Fibroblast of the aortic adventitia (primary cell): ENCODE measurements at places on chromosomes 12 and 14.
A peak's percentile ranks its signal among the peaks of the same experiment; 100 is the strongest.

DNA sequence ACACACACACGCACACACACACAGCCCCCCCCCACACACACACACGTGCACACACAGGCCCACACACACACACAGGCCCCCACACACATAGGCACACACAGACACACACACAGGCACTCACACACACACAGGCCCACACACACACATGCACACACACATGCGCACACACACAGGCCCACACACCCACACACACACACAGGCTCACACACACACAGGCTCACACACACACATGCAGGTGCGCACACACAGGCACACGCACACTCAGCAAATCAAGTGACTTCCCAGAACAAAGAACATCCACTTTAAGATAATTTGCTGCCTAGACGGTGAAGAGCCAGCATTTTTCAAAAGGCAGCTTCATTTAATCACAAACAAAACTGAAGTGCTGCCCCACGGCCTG, 78.5 kb upstream of the FBRSL1 start:
- DNase-seq: no peak

GRCh38 chr14:97380539-97380941, 583.4 kb downstream of the VRK1 start:
- DNase-seq: no peak

DNA sequence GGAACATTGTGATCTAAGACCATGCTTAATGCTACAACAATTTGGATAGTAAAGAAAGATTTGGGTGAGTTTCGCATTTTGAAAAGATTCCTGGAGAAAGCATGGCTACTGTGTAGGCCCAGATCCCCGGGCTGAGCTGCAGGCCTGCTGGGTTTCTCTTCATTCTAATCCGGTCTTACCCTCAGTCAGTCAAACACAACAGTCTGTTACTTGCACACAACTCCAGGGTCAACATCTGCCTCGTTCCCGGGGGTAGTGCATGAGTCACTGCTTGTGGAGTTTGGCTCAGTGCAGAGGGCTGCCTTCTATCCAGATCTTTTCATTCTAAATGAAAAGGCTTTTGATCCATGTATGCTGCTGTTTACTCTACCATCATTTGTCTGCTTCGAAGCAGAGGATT, 60.4 kb upstream of the SEL1L start:
- DNase-seq: no peak

DNA sequence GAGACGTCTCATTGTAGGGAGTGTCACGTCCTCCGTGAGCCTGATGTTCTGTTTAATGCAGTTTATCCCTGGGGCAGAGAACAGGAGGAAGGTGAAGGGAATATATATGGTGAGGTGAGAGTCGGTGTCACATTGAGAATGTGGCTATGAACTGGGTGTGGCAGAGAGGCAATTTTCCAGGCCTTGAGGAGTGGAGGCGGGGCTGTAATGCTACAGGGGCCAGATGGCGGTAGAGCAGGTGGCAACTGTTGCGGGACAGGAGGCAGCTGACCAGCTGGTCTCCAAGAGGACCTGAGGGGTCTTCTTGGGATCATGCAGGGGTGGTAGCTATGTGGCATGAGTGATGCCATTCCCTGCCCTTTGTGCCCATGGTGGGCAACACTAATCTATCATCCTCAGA, 59.6 kb downstream of the CACNA1C start:
- no peak for DNase-seq

GRCh38 chr14:22300646-22301045, 288.4 kb downstream of the DAD1 start:
- DNase-seq: no peak

DNA sequence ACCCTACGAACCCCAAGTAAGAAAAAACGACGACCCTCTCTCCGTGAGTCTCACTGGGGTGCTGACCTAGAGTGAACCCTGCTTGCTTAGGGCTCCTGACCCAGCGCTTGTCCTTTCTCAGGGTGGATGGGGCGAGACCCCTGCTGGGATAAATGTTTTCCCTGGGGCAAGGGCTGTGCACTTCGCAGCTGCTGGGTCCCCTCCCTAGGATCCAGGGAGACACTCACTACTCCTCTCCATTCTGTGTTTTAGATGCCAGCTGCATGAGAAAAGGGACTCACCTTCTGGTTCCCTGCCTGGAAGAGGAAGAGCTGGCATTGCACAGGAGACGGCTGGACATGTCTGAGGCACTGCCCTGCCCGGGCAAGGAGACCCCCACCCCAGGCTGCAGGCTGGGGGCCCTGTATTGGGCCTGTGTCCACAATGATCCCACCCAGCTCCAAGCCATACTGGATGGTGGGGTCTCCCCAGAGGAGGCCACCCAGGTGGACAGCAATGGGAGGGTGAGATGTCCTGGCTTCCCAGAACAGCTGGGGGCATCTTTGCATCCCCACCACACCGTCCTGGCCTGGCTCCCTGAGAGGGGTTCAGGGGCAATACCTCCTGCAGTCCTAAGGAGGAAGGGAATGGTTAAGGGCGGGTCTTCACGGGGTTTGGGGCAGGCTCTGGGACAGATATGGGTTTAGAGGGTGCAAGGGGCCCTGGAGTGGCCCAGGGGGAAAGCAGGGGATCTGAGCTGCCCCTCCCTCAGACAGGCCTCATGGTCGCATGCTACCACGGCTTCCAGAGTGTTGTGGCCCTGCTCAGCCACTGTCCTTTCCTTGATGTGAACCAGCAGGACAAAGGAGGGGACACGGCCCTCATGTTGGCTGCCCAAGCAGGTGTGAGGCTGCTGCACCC, 663 bp downstream of the ANKRD33 start:
- DNase-seq: no peak

GRCh38 chr12:7542813-7543212, 39.2 kb upstream of the CD163 start:
- DNase-seq: peak; percentile 64

GRCh38 chr12:123063535-123063934, 83.1 kb downstream of the ARL6IP4 start:
- DNase-seq: no peak

GRCh38 chr12:114405519-114406271, at the start of gene TBX5:
TBX5 (minus strand) TSS chr12:114406144; CDS start chr12:114403898, 2,246 bp downstream.
- no peak for DNase-seq

DNA sequence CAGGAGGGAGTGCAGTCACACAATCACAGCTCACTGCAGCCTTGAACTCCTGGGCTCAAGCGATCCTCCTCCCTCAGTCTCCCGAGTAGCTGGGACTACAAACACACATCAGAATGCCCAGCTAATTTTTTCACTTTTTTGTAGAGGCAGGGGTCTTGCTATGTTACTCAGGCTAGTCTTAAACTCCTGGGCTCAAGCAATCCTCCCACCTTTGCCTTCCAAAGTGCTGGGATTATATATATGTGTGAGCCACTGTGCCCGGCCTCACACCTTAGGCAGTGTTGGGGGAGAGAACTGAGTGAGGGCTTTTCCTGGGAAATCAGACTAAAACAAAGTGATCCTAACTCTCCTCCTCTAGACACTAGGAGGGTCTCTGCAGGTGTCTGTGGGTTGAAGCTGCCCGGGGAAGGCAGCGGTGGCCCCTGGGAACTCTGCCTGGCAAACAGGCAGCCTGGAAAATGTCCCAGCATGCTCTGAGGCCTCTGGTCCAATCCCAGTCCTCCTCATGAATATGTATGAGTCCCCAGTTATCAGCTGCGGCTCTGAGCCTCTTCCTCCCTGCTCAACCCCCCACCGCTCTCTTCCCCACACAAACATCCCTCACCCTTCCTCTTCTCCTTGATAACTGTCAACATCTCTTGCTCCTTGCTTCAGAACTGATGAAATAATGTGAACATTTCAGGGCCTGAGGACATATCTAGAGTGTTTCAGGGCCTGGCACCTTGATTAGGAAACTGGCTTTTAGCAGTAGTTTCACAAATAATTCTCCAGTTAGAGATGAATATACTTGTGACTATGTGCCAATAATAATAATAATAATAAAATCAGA, 7.9 kb upstream of the NAA25 start:
- peak; percentile 68 for DNase-seq

- DNase-seq: no peak
Measured at GRCh38 chr12:62744551-62744950, 190.4 kb downstream of the PPM1H start.
